ENCODE measurements at places on chromosomes 11 and 22.

- H3K4me3 ChIP-seq, result no peak overlapping the region
- no peak for DNase-seq
- no peaks in the 10 kb centered on the region for H3K27me3 ChIP-seq
- no peak overlapping the region for H3K27ac ChIP-seq
Measured at GRCh38 chr11:128453444-128454336, 133.7 kb downstream of the ETS1 start.

DNA sequence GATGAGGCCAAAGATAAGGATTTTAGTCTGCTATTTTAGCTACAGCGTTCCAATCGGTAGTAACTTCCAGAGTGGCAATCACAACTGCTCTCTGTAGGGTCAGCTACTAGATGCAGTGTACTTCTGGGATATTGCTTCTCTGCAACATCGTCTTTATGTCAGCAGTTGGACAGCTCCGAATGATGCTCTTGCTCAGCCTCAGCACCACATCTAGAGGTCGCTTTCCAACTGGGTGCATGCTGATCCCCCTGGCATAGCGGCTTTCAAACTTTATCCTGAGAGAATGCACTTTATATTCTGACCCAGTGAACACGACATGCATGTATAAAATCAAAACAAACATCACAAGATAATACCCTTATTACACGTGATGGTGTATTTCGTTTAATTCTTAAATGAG lies 219.6 kb downstream of the C11orf87 start:
- DNase-seq, result peak; percentile 4
- no peak overlapping the region for H3K27ac ChIP-seq
- H3K4me1 ChIP-seq, result no peaks in the 10 kb centered on the region
- no peak overlapping the region for H3K4me3 ChIP-seq

- no peaks in the 10 kb centered on the region for H3K27me3 ChIP-seq
- no peak overlapping the region for H3K27ac ChIP-seq
- no peaks in the 10 kb centered on the region for H3K4me1 ChIP-seq
Measured at GRCh38 chr11:70019576-70020011, 58.5 kb upstream of the ANO1 start.

- H3K27me3 ChIP-seq, result no peaks in the 10 kb centered on the region
- no peak for DNase-seq
- peaks cover 7% of the 10 kb centered on the region for H3K4me1 ChIP-seq
- H3K27ac ChIP-seq, result no peak overlapping the region
- H3K36me3 ChIP-seq, result no peaks in the 10 kb centered on the region
Measured at GRCh38 chr11:64866173-64866491, 12.3 kb downstream of the EHD1 start.

GRCh38 chr11:125091247-125091876 lies 20.1 kb downstream of the TMEM218 start:
- H3K4me1 ChIP-seq, result peaks cover 2% of the 10 kb centered on the region
- H3K36me3 ChIP-seq, result no peaks in the 10 kb centered on the region
- DNase-seq, result peak; percentile 47
- no peaks in the 10 kb centered on the region for H3K27me3 ChIP-seq

DNA sequence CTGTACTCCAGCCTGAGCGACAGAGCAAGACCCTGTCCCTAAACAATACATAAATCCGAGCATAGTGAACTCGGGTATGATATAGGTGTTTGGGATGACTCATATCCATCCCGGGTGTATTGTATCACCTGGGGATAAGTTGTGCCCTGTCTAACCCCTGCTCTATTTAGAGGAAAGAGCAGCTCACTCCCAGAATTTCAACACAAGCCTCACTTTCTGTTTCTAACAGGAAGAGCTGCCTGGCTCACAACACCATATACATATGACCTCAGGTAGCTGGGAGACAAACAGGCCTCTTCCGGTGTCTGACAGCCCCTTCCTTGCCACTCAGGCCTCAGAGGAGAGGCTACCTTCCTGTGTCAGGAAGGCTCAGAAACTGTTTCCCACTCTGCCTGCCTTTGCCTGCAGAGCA lies 9.9 kb upstream of the MICALL1 start:
- H3K27me3 ChIP-seq, result no peaks in the 10 kb centered on the region
- H3K27ac ChIP-seq, result no peak overlapping the region
- H3K36me3 ChIP-seq, result no peaks in the 10 kb centered on the region
- H3K4me1 ChIP-seq, result peaks cover 12% of the 10 kb centered on the region
- DNase-seq, result no peak

- H3K27me3 ChIP-seq, result no peaks in the 10 kb centered on the region
- no peak overlapping the region for H3K27ac ChIP-seq
- H3K4me3 ChIP-seq, result no peak overlapping the region
- no peak for DNase-seq
Measured at GRCh38 chr11:126926376-126926791, 74.2 kb downstream of the KIRREL3 start.

DNA sequence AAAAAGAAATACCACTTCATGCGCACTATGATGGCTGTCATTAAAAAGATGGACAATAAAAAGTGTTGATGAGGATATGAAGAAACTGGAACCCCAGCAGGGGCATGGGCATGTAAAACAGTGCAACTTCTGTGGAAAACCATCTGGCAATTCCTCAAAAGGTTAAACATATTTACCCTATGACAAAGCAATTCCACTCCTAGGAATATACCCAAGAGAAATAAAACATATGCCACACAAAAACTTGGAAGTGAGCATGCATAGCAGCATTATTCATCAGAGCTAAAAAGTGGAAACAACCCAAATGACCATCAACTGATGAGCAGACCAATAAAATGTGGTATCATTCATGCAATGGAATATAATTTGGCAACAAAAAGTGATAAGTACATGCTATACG lies 50.1 kb downstream of the LRRC32 start:
- no peaks in the 10 kb centered on the region for H3K4me1 ChIP-seq
- H3K27me3 ChIP-seq, result no peaks in the 10 kb centered on the region
- H3K4me3 ChIP-seq, result no peak overlapping the region
- DNase-seq, result no peak
- no peaks in the 10 kb centered on the region for H3K36me3 ChIP-seq

GRCh38 chr11:126152586-126152985 lies 58.9 kb downstream of the RPUSD4 start:
- no peak overlapping the region for H3K27ac ChIP-seq
- no peak for DNase-seq
- H3K4me3 ChIP-seq, result no peak overlapping the region
- no peaks in the 10 kb centered on the region for H3K27me3 ChIP-seq
- H3K4me1 ChIP-seq, result peaks cover 3% of the 10 kb centered on the region

DNA sequence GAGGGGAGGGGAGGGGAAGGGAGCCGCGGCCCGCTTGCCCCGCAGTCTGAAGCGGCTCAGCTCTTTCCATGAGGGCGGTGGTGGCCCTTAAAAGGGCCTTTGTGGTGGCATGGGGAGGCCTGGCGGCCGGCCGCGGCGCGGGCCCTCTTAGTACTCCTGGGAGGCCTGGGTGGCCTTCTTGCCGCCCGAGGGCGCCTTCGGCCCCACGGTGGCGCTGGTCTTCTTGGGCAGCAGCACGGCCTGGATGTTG lies 6.9 kb downstream of the DPAGT1 start:
- peak overlapping the region; percentile 86 for H3K4me3 ChIP-seq
- peaks cover 2% of the 10 kb centered on the region for H3K4me1 ChIP-seq
- peaks cover 24% of the 10 kb centered on the region for H3K36me3 ChIP-seq
- no peak for DNase-seq
- H3K27me3 ChIP-seq, result no peaks in the 10 kb centered on the region
- no peak overlapping the region for H3K27ac ChIP-seq

GRCh38 chr11:70618431-70619101 lies 220.2 kb downstream of the CTTN start:
- no peaks in the 10 kb centered on the region for H3K36me3 ChIP-seq
- DNase-seq, result no peak
- H3K4me1 ChIP-seq, result no peaks in the 10 kb centered on the region

DNA sequence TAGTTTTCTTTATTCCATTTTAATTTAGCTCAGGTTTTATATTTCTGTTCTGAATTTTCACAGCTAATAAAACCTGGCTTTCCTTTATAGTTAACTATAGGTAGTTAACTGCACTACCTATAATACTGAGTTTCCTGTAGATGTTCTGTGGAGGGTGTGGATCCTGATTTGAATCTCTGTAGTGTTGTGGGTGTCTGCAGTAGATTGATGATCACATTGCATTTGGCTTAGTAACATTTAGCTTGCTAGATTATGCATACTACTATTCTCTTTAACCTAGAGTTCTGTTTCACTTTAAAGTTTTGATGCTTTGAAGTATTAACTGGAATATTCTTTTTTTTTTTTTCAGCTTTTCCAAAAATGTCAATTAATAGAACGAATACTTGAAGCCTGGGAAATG lies 110.1 kb downstream of the PPP6R3 start:
- no peak overlapping the region for H3K4me3 ChIP-seq
- H3K4me1 ChIP-seq, result no peaks in the 10 kb centered on the region
- no peaks in the 10 kb centered on the region for H3K27me3 ChIP-seq
- no peak overlapping the region for H3K27ac ChIP-seq
- H3K36me3 ChIP-seq, result peaks cover 14% of the 10 kb centered on the region

- H3K4me3 ChIP-seq, result no peak overlapping the region
- no peaks in the 10 kb centered on the region for H3K27me3 ChIP-seq
- no peaks in the 10 kb centered on the region for H3K36me3 ChIP-seq
- no peak for DNase-seq
- peaks cover 12% of the 10 kb centered on the region for H3K4me1 ChIP-seq
- no peak overlapping the region for H3K27ac ChIP-seq
Measured at GRCh38 chr11:125264100-125265022, 99.8 kb downstream of the PKNOX2 start.

- H3K36me3 ChIP-seq, result peaks cover 3% of the 10 kb centered on the region
- peaks cover 3% of the 10 kb centered on the region for H3K27me3 ChIP-seq
- no peak for DNase-seq
- H3K27ac ChIP-seq, result no peak overlapping the region
- H3K4me1 ChIP-seq, result peaks cover 7% of the 10 kb centered on the region
Measured at GRCh38 chr11:65315866-65316226, 1.2 kb downstream of the CDC42EP2 start.

GRCh38 chr22:27149921-27150543 lies 492.6 kb downstream of the MIAT start:
- H3K4me1 ChIP-seq, result no peaks in the 10 kb centered on the region
- no peak overlapping the region for H3K27ac ChIP-seq
- no peaks in the 10 kb centered on the region for H3K36me3 ChIP-seq
- no peaks in the 10 kb centered on the region for H3K27me3 ChIP-seq
- no peak for DNase-seq
- no peak overlapping the region for H3K4me3 ChIP-seq

DNA sequence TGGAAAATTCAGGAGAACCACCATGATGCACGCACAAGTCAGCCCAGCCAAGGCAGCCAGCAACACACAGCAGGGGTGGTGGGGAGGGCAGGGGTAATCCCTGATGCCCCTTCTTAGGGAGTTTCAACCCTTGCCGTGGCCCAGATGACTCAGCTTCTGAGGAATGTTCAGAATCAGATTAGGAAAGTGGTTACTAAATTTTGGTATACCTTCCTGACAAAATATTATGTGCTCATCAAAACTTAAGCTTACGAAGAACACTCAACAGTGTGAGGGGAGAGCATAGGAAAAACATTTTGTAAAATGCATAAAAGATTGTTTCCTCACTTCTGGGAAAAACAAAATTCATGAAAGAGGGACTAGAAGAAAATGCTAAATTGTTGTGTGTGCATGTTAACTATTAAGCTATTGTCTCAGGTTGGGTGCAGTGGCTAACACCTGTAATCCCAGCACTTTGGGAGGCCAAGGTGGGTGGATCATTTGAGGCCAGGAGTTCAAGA lies 32.1 kb downstream of the SERPIND1 start:
- peaks cover 3% of the 10 kb centered on the region for H3K36me3 ChIP-seq
- no peaks in the 10 kb centered on the region for H3K4me1 ChIP-seq
- no peaks in the 10 kb centered on the region for H3K27me3 ChIP-seq
- no peak for DNase-seq

- no peak overlapping the region for H3K27ac ChIP-seq
- no peaks in the 10 kb centered on the region for H3K4me1 ChIP-seq
- H3K4me3 ChIP-seq, result no peak overlapping the region
- no peak for DNase-seq
- peaks cover 10% of the 10 kb centered on the region for H3K27me3 ChIP-seq
Measured at GRCh38 chr11:67321313-67321871, 18.1 kb downstream of the SSH3 start.

DNA sequence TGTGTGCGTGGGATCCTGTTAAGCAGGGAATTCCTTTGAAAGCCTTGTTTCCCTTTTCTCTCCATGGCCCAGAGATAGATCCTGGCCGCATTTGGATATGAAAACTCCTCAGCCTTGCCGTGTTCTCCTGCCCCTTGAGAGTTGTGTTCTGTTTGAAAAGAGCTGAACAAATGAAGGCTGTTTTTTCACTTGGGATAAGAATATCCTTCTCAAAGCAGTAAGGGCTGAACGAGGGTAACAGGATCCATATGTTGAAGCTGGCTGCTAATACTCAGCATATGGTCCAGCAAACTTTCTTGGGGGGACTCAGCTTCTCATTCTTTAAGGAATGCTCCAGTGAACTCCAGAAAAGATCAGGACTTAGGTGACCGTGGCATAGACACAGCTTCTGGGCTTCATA lies 114.5 kb upstream of the TTC12 start:
- DNase-seq, result no peak
- H3K27ac ChIP-seq, result no peak overlapping the region
- no peaks in the 10 kb centered on the region for H3K4me1 ChIP-seq
- no peaks in the 10 kb centered on the region for H3K36me3 ChIP-seq
- no peak overlapping the region for H3K4me3 ChIP-seq

DNA sequence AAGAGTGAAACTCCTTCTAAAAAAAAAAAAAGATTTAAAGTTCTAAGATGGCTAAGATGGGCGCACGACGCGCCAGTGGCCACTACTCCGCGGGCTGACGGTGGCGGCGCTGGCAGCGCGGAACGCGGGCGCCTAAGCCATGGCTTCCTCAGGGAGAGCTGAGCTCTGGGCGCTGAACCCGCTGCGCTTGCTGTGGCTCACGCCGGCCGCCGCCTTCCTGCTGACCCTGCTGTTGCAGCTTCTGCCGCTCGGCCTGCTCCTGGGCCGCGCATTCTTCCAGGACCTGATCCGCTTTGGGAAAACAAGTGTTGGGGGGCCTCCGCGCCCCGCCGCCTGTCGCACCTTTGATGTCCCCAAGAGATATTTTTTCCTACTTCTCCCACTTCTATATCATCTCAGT lies 19.5 kb downstream of the OOSP3 start:
- H3K4me1 ChIP-seq, result no peaks in the 10 kb centered on the region
- H3K36me3 ChIP-seq, result no peaks in the 10 kb centered on the region
- no peaks in the 10 kb centered on the region for H3K27me3 ChIP-seq
- no peak overlapping the region for H3K4me3 ChIP-seq
- no peak overlapping the region for H3K27ac ChIP-seq

- no peaks in the 10 kb centered on the region for H3K27me3 ChIP-seq
- peaks cover 9% of the 10 kb centered on the region for H3K4me1 ChIP-seq
- H3K4me3 ChIP-seq, result no peak overlapping the region
- no peak for DNase-seq
Measured at GRCh38 chr11:73152086-73152853, 10.2 kb upstream of the FCHSD2 start.

- H3K27me3 ChIP-seq, result no peaks in the 10 kb centered on the region
- H3K4me3 ChIP-seq, result no peak overlapping the region
- H3K36me3 ChIP-seq, result no peaks in the 10 kb centered on the region
- no peak overlapping the region for H3K27ac ChIP-seq
Measured at GRCh38 chr11:63961608-63962412, 12.6 kb upstream of the COX8A start.
